HCT116 (cell line): ENCODE measurements at places on chromosomes 16 and 17. TPM values are rescaled to one million over a fixed set of nuclear protein-coding genes. Genes with fewer than 3 reads are reported as not detected.

DNA sequence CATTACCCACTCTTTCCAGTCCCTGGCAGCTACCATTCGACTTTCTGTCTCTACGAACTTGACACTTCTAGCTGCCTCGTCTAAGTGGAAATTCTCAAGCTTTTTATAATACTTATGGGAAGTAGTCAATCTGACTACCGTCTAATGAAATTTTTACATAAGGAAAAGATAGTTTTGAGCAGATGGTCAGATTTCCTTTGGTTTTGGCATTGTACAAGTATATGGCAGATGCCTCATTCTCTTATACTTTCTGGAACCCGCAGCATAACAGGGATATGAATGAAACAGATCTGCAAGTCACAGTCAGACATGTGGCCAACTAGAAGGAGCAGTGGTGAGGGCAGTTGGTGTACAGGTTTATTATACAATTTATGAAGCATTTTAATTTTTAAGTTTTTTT, 146.0 kb downstream of the PITPNC1 start:
- no peak for DNase-seq

DNA sequence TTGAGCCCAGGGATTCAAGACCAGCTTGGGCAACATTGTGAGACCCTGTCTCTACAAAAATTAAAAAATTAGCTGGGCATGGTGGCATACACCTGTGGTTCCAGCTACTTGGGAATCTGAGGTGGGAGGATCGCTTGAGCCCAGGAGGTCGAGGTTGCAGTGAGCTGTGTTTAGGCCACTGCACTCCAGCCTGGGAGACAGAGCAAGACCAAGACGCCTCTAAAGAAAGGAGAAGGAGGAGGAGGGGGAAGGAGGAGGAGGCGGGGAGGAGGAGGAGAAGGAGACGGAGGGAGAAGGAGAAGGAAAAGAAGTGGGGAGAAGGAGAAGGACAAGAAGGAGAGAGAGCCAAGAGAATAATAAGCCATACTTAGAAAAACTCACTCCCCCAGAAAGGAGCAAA, 35.9 kb downstream of the STXBP4 start:
- DNase-seq: no peak

- DNase-seq: no peak
Measured at GRCh38 chr17:64357191-64357981, 33.3 kb downstream of the PECAM1 start.

DNA sequence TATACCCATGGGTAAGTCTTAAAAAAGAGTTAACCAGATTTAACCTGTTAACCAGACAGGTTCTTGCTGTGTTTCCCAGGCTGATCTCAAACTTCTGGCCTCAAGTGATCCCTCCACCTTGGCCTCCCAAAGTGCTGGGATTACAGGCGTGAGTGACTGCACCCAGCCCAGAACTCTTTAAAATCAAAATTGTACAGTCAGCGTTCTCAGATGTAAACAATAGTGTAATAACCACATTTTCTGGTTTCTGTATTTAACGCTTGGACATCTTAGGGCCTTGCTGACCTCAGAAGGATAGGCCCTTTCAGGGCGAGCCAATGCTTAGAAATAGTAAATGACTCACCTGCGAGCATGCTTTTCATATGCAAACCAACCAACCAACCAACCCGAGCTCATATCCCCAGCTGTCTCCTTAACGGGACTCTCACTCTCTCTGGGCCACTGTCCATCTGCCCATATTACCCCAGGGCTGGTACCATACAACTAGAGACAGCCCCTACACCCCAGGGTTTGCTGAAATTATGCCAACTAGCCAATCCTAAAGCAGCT, 415.0 kb upstream of the XYLT1 start:
- DNase-seq: no peak

DNA sequence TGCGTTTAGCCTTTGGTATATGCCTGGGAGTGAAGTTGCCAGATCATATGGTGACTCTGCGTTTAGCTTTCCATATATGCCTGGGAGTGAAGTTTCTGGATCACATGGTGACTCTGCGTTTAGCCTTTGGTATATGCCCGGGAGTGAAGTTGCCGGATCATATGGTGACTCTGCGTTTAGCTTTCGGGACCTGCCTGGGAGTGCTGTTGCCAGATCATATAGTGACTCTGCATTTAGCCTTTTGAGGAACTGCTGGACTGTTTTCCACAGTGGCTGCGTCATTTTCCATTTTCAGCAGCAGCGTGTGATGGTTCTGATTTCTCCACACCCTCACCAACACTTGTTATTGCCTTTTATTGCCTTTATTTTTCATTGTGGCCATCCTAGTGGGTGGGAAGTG, 73.0 kb downstream of the OR1D5 start:
- DNase-seq: no peak

DNA sequence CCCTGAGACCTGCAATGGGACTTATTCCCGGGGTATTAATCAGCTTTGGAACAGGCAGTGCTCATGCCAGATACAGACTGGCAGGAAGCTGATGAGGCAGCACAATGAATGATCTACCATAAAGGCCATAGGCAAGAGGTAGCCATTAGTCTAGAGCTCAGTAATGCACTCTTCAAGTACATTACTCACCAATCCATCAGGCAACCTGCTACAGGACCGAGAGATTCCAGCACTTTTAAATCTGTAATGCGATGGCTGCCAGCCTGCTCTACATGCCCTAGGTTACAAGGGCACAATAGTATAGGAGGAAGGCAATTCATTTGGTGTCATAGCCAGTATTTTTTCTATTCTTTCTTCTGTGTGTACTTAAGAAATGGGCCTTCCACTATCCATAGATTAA, 217.8 kb upstream of the PMFBP1 start:
- no peak for DNase-seq

- DNase-seq: no peak
Measured at GRCh38 chr17:9801505-9801904, 10.1 kb upstream of the DHRS7C start.

DNA sequence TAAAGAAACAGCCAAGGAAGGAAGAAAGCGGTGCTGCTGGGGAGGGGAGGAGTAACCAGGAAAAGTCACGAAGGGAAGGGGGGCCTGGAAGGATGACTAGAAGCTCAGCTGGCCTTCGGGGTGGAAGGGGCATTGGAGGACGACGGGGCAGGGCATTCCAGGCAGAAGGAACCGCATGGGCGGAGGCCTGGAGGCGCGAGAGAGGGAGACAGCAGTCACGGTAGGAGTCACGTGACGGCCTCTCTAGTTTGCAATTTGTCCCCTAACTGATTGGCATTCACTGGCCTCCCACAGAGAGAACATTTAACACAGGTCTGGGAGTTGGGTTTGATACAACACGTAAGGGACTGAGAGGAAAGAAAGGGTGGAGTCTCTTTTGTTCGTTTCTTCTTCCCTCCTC, 63.9 kb downstream of the RTN4RL1 start:
- DNase-seq: no peak

GRCh38 chr17:68579194-68579927, 21.8 kb downstream of the FAM20A start:
- no peak for DNase-seq

DNA sequence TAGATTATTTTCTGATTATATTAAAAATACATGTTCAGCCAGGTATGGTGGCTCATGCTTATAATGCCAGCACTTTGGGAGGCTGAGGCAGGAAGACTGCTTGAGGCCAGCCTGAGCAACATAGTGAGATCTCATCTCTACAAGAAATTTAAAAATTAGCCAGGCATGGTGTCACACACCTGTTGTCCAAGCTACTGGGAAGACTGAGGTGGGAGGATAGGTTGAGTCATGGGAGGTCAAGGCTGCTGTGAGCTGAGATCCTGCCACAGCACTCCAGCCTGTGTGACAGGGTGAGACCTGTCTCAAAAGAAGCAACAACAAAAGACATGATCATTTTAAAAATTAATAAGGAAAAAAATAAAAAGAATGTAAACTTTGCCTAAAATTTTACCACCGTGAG, 40.7 kb downstream of the PRAC1 start:
- DNase-seq: no peak

DNA sequence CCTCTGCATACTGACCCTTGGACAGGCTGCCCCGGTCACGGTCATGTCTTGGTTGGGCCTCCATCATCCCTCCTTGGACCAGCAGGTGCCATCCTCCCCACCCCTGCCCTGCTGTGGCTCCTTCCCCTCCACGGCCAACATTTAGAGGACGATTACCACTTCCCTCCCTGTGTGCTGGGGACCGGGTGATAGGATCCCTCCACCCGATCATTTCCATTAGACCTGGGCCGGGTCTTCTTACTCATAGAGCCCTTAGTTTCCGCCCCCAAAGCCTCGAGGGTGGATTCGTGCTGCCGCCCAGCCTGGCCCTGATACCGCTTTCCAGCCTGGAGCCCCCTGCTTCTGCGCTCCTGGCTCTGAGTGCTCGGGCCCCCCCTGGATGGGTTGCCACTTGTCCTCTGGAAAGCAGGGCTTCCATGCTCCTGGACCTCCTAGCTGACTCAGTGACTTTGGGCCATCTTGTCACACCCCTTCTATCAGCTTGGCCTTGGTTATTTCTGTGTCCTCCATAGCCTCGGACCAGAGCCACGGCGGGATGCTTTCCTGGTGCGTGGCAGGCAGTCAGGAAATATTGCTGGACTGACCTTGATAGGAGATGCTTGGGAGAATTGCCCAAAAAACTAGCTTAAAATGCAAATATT, 171.4 kb downstream of the SEC14L1 start:
- DNase-seq: no peak

GRCh38 chr16:21626659-21627277, 25.6 kb downstream of the IGSF6 start:
- peak; percentile 4 for DNase-seq

DNA sequence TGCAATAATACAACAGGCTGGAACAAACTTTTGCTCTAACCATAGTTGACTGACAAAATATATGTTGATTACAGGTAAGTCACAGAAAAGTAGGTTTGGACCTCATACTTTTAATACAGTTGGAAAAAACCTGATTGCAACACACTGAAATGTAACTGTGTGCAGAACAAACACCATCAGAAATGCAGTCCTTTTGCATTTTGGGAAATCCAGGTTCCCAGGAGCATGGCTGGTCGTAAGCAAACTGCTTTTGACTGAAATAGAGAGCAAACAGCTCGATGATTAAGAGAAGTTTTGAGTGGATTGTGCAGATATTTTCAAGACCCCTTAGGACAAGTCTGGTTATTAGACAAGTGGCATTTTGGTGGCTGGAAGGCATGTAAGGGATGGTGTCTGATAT, 8.0 kb downstream of the IGF2BP1 start:
- DNase-seq: no peak

- DNase-seq: no peak
Measured at GRCh38 chr16:366476-366875, 3.9 kb downstream of the MRPL28 start.

- peak; percentile 69 for DNase-seq
Measured at GRCh38 chr17:78923660-78924453, 1.3 kb downstream of the TIMP2 start.

GRCh38 chr16:22838681-22839080, 24.7 kb downstream of the HS3ST2 start:
- DNase-seq: no peak

GRCh38 chr17:48335858-48336500, 94.0 kb downstream of the SKAP1 start:
- peak; percentile 78 for DNase-seq

DNA sequence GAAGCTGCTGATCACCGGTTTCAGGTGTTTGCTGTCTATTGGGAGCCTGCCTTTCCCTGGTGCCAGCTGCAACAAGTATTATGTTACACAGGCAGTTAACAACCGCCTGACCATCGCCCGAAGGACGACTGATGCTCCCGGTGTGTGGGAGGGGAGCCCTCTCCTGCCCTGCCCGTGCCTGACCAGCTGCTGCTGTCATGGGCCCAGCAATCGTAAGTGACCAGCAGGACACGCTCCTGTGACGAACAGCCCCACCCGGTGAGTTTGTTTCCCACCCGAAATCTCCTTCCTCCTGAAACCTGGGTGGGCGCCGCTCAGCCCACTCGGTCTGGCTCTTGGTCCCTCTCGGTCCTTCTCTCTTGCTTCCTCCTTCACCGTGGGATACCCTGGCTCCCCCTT, 17.9 kb upstream of the UBE2I start:
- no peak for DNase-seq

DNA sequence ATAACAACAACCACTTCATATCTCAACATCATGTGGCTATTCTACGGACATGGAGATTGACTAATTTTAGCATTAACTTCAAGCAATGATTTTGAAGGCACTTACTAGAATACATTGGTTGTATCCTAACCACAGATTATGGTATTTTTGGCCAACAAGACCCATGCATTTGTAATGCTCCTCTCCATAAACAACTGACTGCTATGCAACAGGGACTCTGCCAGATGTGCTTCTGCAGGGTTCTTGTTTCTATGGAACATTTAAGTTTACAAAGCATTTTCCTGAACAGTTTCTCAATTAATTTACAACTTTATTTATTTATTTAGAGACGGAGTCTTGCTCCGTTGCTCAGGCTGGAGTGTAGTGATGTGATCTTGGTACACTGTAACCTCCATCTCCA, 178.0 kb downstream of the PARN start:
- DNase-seq: no peak

DNA sequence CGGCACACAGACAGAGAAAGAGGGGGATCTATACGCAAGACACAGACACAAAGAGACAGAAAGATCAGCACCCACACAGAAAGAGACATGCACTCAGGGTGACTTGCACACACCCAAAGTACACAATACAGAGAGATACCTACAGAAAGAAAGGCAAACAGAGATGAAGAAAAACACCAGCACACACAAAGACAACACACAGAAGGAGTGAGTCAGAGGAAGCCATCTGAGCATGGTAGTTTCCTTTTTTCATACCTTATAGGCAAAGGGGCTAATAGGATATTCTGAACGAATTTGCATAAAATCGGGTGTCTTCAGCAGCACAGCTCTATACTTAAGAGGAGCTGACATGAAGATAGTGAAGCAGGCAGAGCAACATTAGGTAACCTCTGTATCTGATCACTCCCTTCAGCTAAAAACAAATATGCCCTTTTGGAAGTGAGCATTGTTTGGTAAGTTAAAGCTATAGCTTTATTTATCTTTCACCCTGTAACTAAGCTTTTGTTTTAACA, 198.6 kb downstream of the AATF start:
- no peak for DNase-seq

- peak; percentile 80 for DNase-seq
Measured at GRCh38 chr17:7988750-7989178, 13.7 kb upstream of the GUCY2D start.

GRCh38 chr16:56615353-56615752, 7.0 kb downstream of the MT2A start:
- DNase-seq: no peak

GRCh38 chr16:56115817-56116576, 75.3 kb upstream of the GNAO1 start:
- DNase-seq: no peak

LRRC46 gene
- total RNA-seq: 0.76 TPM

ASGR2 gene
- 0.32 TPM for total RNA-seq

B9D1 gene
- 20.0 TPM for total RNA-seq

POLR2A gene
- total RNA-seq: 205 TPM

TNFRSF17 gene
- total RNA-seq: not detected

TP53TG3D gene
- total RNA-seq: not detected

TBC1D3I gene
- 0.17 TPM for total RNA-seq

CPNE7 gene
- 201 TPM for total RNA-seq

FOXC2 gene
- 0.22 TPM for total RNA-seq

TCAP gene
- 1.5 TPM for total RNA-seq

KRTAP1-5 gene
- total RNA-seq: not detected

ATAD5 gene
- 9.5 TPM for total RNA-seq

KRT9 gene
- 0.15 TPM for total RNA-seq

AKAP10 gene
- total RNA-seq: 31.6 TPM

MTHFSD gene
- total RNA-seq: 33.1 TPM

C17orf50 gene
- total RNA-seq: not detected
